ENCODE measurements at places on chromosomes 3 and 15. TPM values are rescaled to one million over a fixed set of nuclear protein-coding genes. Genes with fewer than 3 reads are reported as not detected.

DNA sequence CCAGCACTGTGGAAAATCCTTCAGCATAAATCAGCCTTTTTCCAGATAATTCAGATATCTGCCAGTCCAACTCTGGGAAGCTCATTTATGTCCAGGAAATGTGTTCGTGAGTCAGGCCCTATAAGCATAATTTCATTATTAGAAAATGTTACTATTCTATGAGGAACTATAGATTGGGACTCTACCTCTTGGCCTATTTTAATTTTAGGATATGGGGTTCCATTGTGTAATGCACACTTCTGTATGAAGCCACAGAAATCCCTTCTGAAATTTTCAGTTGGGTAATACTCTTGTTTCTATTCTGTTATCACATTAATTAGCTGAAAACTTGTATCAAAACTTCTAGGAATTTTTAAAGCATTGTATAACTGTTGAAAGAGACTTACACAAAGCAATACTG is 43.9 kb upstream of the IL12A start:
- no peak for DNase-seq

- no peak for DNase-seq
These were observed 191.0 kb downstream of the STT3B start for GRCh38 chr3:31723701-31724100.

DNA sequence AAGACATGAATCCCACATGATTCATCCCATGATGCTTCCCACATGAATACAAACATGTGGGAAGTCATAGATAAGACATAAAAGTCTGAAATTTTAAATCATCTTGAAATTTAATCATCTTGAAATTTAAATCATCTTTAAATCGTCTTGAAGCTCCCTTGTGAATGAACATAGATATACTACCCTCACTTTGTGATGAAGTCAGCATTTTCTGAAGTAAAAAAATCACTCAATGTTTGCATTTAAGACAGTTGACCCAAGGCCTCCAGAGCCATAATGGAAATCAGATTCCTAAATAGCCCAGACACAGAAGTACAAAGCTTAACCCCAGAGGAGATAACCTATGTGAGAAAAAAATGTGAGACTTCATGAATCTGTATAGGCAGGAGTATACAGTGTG is 279.4 kb downstream of the ZBBX start:
- DNase-seq = no peak

DNA sequence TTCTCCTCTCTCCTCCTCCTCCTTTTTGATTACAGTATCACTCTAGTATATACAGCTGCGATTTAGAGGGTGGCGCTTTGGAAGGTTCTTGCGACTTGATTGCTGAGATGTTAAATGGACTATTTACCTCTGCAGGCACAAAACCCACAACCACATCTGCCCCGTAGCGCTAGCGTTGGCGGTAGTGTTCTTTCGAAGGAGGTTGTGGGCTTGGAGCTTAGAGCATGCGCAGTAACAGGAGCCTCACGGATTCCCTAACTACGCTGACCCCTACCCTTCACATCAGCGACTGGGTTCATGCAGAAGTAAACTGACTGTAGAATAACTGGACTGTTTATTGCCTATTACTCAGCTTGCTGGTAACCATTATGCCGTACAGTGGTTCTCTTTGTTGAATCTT is 58.0 kb downstream of the CGGBP1 start:
- DNase-seq = peak; percentile 18

CEP19 gene
- 11.2 TPM for total RNA-seq

ZNF106 gene
- 27.8 TPM for total RNA-seq

FBXL22 gene
- not detected for total RNA-seq

CNTN4 gene
- not detected for total RNA-seq

GOLGA6L9 gene
- 0.12 TPM for total RNA-seq

ARL14 gene
- total RNA-seq = 3.0 TPM
